Anterior cingulate cortex (tissue), 58 donors: ENCODE measurements at places on chromosomes 3 and 15.

DNA sequence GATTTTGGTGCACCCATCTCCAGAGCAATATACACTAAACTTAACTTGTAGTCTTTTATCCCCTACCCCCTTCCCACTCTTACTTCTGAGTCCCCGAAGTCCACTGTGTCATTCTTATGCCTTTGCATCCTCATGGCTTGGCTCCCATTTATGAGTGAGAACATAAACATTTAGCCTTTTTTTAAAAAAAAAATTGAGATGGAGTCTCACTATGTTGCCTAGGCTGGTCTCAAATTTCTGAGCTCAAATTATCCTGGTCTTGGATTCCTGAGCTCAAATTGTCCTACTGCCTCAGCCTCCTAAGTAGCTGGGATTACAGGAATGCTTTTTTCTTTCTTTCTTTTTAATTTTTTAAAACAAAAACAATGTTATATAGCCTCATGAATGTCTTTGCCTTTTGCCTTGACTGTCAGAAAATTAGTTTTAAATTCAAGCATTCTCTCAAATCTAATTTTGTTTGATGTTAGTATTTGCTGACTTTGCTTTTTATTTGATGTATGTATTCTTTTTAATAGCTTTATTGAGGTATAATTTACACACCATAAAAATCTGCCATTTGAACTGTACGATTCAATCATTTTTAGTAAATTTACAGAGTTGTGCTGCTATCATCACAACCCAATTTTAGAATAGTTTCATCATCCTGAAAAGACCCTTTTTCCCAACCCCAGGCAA is 46.9 kb downstream of the NFKBIZ start:
- DNase-seq, result no peak

DNA sequence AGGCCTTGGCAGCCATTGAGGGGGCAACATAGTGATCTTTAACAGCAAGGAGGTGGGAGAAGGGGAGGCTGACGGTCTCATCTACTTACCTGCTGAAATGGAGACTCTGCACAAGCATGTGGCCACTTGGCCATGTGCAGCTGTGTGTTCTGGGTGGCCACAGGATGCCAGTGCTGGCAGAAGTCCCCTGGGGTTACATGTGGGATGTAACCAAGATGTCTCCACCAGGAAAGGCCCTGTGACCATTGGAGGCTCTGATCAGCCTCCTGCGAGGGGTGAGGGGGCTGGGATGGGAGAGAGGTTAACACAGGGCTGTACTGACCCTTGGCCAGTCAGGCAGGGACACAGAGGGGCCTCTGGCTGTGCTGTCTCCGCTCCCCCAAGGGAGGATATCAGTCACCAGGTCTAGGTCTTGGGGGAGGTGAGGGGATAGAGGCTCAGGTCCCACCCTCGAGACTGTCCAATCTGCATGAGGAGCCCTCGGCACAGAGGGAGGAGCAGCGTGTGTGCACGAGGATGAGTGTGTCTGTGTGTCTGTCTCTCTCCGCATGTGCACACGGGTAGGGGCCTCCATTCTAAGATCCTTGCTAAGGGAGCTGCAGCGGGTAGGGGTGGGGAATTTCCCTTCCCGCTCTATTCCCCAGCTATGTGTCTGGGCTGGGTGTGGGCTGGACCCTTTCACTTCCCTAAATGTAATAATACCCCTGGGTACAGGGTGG is 19.5 kb downstream of the PRKCD start:
- DNase-seq, result no peak

DNA sequence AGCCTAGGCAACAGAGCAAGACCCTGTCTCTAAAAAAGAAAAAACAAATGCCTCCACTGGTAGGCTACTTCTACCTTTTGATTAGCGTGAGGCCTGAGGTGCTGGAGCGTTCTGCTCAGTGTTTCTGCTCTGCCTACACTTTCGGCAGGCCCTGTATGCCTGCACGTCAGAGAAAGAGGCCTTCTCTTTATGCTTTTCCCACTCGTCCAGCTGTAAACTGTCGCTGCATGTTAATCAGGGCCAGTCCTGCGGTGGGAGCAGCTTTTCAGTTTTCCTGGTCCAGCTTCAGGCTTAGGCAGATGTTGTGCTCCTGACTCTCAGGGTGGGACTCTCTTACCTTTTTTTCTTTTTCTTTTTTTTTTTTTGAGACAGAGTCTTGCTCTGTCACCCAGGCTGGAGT is 25.3 kb downstream of the CSPG5 start:
- DNase-seq, result no peak

- no peak for DNase-seq
Observed at GRCh38 chr3:140927279-140928069, 14.2 kb upstream of the SLC25A36 start.

DNA sequence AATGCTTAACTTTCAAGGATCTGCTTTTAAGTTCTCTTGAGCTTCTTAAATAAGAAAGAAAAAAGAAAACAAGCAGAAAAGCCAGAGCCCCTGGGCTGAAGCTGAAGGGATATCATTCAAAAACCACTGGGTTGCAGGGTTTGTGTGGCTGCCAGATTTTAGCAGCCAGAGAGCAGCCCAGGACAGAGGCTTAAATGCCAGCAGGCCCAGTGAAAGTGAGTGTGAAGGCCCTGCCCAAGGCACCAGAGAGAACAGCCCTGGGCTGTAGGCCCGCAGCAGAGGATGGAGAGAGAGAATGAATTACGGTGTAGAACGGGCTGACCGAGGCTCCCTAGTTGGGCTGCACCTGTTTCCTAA is 106.3 kb upstream of the BOC start:
- peak; percentile 1 for DNase-seq

DNA sequence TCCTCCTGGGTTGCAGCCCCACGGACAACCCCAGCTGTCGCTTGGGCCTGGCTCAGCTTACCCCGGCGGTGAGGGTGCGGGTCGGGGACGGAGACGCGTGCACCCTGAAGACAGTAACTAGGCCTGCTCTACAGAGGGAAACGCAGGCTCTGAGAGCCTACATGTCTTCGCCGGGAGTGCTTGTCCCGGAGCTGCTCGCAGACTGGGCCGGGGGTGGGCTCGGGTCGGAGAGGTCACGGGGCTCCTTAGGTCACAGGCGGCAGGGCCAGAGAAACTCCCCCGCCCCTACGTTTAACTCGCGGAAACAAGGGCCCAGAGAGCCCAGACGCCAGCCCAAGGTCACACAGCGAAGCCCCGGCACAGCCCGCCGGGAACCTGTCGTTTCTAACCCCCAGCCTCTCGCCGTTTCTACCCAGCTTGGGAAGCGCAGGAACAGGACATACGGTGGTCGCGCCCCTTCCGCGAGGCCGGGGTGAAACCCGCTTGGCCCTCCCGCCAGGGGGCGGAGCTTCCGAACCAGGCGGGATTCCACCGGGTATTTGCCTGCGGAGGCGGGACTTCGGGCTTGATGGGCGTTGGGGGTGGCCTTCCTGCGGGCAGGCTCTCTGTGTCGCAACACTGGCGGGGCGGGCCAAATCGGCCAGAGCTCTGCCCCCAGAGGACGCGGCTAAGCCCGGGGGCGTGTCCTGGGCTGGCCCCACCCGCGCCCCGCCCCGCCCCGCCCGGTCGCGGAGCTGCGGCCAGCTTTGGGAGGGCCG is at the start of gene HDAC11:
HDAC11 (plus strand) TSS at position 725 of the 758 bp plus-strand sequence. CDS start 42 bp downstream, outside the sequence.
- peak; percentile 99 for DNase-seq

DNA sequence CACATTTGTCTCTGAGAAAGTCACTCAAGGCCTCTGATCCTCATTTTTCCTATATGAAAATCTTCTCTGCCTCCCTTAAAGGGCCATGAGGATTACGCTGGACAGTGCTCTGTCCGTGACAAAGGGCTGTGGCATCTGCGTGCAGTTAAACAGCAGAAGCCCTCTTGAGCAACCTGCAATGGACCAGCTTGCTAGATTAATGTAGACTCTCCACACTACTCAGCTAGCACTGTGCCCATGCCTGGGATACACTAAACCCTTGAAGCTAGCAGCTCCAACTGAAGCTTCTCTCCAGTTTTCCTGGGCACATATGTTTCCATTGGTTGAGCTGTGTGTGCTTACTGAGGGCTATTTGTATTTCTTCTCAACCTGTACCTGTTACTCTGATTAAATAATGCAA is 303.8 kb downstream of the RPLP1 start:
- no peak for DNase-seq

GRCh38 chr3:10466186-10466585 is 39.2 kb downstream of the ATP2B2 start:
- DNase-seq, result no peak

- no peak for DNase-seq
Observed at GRCh38 chr3:130243808-130244207, 101.7 kb upstream of the COL6A5 start.

DNA sequence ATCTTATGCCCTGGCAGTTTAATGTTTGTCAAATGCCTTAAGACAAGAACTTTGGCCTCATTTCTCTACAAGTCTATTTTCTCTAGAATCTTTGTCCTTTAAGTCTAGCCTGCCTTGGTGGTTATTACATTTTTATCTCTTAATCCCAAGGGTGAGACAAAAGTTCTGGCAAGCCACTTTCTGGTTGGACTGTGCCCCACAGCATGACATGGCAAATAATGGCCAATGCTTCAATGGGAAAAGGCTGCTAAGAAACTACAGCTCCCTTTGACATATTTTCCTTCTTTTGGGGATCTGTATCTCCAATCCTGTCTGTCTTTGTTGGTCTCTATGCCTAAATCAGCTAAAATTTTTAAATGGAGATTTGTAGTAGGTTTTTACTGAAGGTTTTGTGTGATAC is 181.6 kb upstream of the MBNL1 start:
- no peak for DNase-seq
